ENCODE measurements at places on chromosomes 13 and 19.

DNA sequence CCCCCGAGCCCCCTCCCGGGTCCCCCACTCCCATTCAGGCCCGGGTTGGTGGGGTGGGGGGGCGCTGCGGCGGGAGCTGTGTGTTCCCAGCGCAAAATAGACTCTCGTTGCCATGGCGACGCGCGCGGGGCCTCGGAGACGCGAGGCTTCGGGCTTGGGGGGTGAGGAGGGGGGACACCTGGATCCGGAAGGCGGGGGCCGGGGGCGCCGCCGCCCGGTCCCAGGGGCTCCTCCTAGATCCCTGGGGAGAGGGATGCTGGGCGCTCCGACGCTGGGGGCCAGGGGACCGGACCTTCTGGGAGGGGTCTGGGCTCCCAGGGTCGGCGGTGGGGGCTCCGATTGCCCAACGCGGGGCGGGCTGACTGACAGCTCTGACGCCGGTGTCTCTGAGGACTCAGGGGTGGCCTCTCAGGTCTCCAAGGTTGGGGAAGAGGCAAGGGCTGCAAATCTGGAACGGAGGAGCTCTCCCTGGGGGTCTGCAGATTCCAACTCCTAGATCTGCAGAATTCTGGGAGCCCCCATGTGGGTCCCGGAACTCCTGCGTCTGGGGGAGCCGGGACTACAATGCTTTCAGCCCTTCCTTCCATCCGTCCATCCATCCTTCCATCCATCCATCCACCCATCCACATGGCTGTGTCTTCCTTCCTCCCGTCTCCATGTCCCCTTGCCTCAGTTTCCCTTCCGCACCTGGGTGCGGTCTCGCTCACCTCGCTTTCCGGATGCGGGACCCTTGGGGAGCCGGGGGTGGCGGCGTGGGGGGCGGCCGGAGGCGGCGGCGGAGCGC lies 9.1 kb upstream of the SHISA7 start:
- DNase-seq = no peak

- DNase-seq = no peak
Observed at GRCh38 chr19:40420766-40421765, 4.7 kb downstream of the SERTAD1 start.

DNA sequence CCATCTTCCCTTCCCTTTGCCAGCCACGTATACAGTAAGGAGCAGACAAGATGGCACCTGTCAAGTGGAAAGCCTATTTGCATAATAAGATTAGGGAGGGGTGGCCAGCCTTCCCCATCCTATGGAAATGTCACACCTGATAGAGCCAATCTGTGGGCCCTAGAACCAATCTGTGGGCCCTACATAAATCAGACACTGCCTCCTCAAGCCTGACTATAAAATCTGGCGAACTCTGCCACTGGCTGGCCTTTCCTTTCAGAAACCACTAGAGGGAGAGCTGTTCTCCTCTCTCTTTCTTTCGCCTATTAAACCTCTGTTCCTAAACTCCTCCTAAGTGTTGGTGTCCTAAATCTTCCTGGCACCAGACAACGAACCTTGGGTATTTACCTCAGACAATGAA lies 231.5 kb upstream of the KLHL1 start:
- DNase-seq = no peak

DNA sequence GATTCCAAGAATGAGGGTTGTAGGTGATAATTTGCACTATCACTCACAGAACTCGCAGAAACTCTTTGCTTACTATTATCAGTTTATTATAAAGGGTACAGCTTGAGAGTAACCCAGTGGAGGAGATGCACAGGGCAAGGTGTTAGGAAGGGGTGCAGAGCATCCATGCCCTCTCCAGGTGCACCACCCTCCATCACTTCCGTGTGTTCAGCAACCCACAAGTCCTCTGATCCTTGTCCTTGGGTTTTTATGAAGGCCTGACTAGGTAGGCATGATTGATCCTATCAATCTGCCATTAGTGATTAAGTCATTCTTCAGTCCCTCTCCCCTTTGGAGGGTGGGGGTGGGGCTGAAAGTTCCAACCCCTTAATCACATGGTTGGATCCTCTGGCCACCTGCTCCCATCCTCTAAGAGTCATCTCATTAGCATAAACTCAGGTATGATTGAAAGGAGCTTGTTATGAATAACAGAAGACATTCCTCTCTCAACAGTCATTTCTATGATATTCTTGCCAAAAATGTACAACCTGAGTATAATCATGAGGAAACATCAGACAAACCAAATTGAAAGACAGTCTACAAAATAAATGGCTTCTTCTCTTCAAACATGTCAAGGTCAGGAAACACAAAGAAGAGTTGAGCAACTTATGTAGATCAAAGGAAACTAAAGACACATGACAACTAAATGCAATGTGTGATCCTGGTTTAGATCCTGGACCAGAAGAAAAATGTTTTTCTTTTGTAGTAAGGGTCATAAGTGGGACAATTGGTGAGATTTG lies 225.4 kb downstream of the PCCA start:
- DNase-seq = no peak

- DNase-seq = no peak
Observed at GRCh38 chr13:40302351-40302750, 364.1 kb downstream of the FOXO1 start.

- DNase-seq = no peak
Observed at GRCh38 chr19:4866595-4867424, 657 bp downstream of the PLIN3 start.

DNA sequence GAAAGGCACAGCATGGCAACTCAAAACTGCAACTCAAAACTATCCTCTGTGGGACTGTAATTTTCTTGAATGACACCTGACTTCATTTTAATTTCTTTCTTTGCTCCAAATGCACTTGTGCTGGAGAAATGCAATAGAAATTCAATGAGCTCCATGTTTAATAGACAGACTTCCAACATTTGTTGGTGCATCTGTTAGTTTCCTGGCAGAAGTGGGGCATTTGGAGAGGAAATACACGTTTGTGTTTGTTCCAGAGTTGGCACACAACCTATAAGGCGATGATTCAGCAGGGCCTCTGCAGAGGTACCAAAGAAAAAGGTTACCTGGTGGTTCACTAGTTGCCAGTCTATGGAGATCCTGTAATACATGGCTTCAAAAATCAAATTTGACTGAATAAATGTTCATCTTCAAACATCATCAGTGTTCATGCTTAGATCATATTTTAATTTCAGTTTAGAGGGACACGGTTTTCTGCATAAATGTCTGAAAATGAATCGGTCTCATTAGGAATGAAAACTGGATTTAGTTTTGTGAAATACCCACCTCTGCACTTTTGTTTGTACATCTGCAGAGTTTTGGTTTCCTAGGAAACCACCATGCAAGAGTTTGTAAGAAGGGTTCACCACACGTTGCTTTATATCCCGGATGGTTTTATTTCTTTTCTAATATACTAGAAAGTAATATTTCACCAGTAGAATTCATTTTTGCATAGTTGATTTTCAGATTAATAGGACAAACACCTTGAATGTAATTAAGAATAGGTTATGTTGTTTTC lies 21.8 kb upstream of the OBI1 start:
- DNase-seq = no peak

- DNase-seq = peak; percentile 11
Observed at GRCh38 chr13:84917252-84917878, 881.9 kb downstream of the SLITRK6 start.

DNA sequence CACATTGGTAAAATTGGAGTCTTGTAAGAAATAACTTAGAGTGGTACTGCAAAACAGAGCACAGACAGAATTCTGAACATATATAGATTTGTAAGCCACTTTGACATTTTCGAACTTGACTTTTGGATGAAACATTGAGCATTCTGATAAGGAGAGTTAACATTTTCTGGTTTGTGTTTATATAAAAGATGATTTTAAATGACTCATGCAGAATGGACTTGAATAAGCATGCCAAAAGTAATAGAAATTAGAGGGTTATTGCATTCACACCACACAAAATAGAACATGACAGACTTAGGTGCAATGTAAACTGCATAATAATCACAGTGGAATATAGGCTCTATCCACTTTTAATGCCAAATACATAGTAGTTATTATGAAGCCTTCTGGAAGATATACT lies 507.0 kb downstream of the DACH1 start:
- DNase-seq = no peak
